COR-L47 (cell line): ENCODE measurements at places on chromosomes 12 and 14.

DNA sequence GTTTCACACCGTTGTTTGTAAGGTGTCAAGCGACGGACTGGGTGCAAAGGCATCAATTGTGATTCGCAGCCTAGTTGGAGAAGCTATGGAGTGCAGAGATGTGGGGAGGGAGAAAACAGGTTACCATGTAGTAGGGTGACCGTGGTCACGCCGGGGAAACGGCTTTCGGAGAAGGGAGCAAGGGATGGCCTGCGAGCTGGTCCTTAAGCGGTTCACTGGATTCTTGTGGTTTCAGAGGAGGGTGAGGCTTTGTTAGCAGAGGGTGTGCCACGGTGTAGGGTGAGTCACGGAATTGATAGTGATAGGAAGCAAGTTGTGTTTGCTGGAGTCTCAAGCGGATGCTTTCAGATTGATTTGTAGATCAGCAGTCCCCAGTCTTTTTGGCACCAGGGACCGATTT, 2.3 kb downstream of the PIWIL1 start:
- no peak for DNase-seq

DNA sequence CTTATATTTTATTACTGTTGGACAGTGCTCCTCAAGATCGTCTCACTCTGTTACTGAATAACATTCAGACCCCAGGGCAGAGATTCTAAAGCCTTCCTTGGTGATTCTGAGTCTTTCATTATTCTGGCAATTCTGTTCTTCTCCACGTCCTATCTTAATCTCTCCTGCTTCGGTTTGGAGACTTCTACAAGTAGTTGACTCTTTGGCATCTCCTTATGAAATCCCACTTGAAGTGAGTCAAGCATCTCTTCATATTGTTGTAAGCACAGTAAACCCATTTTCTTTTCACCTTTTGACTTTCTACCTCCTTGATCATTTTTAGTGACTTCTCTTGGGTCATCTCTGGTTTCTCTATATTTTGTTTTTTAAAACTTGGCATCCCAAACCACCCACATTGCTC, 132.8 kb downstream of the SAMD4A start:
- DNase-seq: no peak

- no peak for DNase-seq
These were observed 63.9 kb downstream of the FZD10 start for GRCh38 chr12:130226126-130226525.

DNA sequence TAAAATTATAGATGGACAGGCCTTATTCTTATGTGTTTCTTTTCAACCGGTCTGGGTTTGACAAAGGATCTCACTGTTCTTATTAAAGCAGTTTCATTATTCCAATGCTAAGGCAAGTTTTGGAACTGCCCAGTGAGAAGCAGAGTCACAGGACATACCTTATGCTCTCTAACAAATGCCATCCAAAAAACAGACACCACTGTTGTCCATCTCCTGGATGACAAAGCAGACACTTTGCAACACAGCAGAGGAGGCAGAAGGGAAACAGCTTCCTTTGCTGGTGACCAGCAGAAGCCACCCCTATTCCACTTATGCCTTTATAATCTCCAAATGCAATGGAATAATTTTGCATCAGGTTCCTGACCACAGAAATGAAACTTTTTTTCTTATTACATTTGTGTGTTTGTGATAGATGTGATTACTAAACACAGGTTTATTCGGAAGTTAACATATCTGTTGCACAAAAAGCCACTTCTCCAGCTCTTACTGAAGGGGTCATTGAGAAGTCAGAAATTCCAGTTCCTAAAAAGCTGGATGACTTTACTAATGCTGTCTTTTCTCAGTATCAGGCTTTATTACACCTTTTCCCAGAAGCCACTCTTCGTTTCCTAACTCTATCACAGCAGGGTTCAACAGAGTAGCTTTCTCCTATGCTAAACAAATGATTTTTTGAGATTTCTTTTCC, 115.6 kb downstream of the BTG1 start:
- no peak for DNase-seq

GRCh38 chr12:29879606-29880308, 96.0 kb upstream of the TMTC1 start:
- no peak for DNase-seq

DNA sequence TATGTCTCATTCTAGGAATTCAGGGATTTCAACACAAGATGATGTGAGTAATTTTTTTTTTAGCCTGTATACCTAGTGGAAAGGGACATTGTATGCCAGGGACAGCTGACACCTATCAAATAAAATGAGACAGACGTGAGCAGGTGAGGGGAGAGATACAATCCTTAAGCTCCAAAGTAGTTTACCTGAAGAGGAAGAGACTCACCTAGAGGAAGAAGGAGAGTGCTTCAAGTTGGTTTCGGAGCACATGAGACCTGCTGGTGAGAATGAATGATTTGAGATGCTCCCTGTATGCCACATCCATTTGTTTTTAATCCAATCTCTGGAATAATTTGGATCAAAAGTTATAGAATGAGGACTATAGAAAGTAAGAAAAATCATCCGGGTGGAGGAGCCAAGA, 915.4 kb upstream of the FBXO33 start:
- no peak for DNase-seq
